ENCODE measurements at places on chromosomes 11 and 22. TPM values are rescaled to one million over a fixed set of nuclear protein-coding genes. Genes with fewer than 3 reads are reported as not detected.

Gene PGA5
- not detected for total RNA-seq

Gene UPB1
- 0.24 TPM for total RNA-seq

Gene HEPHL1
- not detected for total RNA-seq

Gene APOBEC3B
- total RNA-seq: 12.1 TPM

Gene RASGRP2
- 115 TPM for total RNA-seq

Gene WBP2NL
- total RNA-seq: 1.1 TPM

DNA sequence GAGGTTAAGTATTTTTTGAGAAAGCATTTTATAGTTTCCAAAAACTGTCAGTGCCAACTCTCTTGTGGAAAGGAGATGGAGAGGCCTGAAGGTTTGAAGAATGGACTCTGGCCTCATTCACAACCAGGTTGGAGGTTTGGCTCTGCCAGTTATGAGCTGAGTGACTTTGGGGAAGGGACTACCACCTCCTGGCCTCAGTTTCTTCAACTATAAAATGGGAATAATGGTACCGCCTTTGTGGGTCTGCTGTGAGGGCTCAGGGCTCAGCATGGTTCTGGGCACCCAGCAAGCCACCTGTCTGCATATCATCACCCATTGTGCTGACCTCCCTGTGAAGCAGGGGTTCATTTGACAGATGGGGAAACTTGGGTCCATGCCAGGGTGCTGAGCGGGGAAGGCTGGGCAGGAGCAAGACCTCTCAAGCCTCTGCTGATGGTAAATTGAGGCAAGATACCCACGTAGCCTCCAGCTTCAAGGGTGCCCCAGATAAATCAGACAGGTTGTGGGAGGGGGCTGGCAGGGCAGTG is 3.5 kb upstream of the LIF start:
- no peak for DNase-seq

- no peak for DNase-seq
Observed at GRCh38 chr11:114025329-114025907, 34.1 kb upstream of the ZBTB16 start.

- DNase-seq: peak; percentile 35
Observed at GRCh38 chr11:123479048-123479837, 49.2 kb downstream of the GRAMD1B start.

- no peak for DNase-seq
Observed at GRCh38 chr22:23519442-23520157, 60.5 kb downstream of the IGLL1 start.

DNA sequence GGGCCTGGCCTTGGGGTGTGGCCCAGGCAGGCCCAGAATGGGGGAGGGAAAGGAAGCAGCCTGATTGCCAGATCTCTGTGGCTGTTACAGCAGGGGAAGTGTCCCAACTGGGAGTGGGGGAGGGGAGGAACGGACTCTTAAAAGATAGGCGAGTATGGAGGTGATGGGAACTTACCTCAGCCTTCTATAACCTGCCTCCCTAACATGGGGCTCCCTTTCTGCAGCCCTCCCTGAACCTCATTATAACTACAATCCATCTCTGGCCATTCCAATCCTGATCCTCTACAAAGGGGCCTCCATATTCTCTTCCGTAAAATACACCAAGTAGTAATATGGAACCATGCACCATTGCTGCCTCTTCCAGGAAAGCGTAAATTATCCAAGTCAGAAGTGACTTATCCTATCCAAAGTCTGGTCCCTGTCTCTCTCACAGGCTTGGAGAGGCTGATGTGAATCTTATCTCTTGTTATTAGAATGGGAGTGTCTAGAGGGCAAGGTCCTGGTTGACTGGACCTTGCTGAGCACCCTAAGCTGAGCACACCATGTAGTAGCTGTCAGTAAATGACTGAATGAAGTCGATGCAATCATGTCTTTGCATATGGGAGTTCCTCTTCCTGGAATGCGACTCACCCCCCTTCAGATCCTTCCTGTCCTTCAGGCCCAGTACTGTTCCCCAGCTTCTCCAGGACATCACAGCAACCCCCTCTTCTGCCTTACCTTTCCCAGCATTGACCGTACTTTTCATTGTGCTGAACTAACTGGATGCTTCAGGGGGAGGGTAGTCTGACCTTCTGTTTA is 5.9 kb downstream of the RHOG start:
- DNase-seq: no peak

DNA sequence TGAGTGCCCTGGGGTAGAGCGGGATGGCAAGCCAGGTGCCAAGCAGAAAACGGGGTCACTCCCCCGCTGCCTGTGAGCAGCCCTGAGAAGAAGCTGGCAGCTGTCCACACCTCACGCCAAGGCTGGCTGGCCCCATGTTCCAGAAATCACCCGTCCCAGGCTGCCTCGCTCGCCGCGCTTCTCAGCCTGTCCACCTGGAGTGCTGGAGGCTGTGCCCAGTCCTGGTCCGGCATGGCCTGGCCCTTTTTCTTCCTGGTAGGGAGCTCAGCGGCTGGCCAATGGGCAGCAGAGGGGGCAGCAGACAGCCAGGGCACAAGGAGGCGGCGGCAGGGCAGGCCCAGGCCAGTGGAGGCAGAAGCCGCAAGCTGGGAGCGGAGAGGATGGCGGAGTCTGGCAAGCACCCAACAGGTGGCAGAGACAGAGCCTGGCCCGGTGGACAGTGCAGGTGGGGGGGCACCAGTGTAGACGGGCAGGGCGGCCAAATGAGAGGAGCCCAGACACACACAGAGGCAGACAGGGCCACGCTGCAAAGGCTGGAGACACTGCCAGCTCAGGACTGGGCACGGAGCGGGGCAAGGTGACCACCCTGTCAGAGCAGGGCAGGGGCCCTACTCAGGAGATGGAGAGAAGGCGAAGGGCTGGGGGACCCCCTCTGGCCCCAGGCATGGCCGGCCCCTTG is 37.2 kb upstream of the TH start:
- DNase-seq: peak; percentile 9

DNA sequence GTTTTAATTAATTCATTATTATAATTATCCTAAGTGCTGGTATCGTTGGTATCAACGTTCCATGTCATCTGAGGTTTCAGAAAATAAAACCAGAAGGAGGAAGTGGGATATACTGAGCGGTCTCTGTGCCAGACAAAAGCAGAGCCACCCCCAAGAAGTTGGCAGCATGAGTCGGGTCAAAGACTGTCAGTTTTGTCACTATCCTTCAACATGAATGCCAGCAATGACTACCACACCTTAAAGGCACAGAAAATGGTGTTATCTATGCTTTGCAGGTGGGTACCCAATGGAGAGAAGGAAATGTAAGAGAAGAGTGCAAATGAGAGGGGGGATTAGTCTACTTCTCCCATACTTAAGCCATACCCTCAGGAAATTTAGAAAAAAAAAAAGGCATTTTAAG is 408.5 kb downstream of the OPCML start:
- DNase-seq: no peak

DNA sequence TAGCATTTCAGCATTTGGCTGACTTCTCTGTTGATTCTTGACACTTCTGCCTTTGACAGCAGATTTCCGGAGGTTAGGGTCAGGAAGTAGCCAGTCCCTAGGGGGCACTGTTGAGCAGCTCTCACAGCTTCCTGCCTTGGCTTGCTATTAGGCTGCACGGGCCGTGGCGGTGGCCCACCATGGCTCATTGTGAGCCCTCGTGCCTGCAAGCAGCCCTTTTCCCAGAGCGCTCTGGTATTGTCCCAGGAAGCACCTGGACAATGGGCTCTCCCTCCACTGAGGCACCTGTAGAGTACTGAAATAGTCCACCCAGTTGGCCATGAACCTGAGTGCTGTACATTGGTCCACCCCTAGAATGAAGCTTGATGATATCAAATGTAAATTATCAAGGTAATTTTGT is 100.2 kb upstream of the GAL start:
- peak; percentile 71 for DNase-seq

- DNase-seq: no peak
Observed at GRCh38 chr11:7439746-7440320, 45.5 kb upstream of the OLFML1 start.

- DNase-seq: no peak
Observed at GRCh38 chr11:121018746-121019145, 5.2 kb upstream of the TBCEL start.

- no peak for DNase-seq
Observed at GRCh38 chr11:28924004-28924403, 815.8 kb downstream of the METTL15 start.

- DNase-seq: no peak
Observed at GRCh38 chr11:119615882-119616196, 113.2 kb downstream of the NECTIN1 start.

GRCh38 chr11:122248939-122249338 is 132.9 kb upstream of the BLID start:
- DNase-seq: no peak

GRCh38 chr22:46763051-46763705 is 728 bp downstream of the TBC1D22A start:
- DNase-seq: peak; percentile 62

GRCh38 chr11:92698742-92699141 is 270.7 kb upstream of the MTNR1B start:
- no peak for DNase-seq

GRCh38 chr22:36913427-36914389 is at the start of gene CSF2RB:
CSF2RB (plus strand) TSS chr22:36913628; CDS start chr22:36922208, 8,580 bp downstream.
- no peak for DNase-seq

DNA sequence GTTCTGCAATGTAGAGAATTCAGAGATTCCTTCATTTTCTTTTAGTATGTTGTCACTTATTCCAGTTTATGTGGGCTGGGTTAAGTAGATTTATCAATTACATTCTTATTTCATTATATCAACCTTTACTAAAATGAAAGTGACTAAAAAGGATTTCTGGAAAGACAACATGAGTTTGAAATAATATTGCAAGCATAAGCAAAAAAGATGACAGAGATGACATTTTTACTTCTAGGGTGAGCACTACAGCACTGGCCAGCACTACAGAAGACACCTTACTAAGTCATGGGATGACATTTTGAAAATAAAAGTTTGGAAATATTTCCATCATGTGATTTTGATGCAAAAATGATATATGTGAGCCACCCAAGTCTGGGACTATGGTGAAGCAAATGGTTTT is 2.1 kb upstream of the USP47 start:
- DNase-seq: no peak

DNA sequence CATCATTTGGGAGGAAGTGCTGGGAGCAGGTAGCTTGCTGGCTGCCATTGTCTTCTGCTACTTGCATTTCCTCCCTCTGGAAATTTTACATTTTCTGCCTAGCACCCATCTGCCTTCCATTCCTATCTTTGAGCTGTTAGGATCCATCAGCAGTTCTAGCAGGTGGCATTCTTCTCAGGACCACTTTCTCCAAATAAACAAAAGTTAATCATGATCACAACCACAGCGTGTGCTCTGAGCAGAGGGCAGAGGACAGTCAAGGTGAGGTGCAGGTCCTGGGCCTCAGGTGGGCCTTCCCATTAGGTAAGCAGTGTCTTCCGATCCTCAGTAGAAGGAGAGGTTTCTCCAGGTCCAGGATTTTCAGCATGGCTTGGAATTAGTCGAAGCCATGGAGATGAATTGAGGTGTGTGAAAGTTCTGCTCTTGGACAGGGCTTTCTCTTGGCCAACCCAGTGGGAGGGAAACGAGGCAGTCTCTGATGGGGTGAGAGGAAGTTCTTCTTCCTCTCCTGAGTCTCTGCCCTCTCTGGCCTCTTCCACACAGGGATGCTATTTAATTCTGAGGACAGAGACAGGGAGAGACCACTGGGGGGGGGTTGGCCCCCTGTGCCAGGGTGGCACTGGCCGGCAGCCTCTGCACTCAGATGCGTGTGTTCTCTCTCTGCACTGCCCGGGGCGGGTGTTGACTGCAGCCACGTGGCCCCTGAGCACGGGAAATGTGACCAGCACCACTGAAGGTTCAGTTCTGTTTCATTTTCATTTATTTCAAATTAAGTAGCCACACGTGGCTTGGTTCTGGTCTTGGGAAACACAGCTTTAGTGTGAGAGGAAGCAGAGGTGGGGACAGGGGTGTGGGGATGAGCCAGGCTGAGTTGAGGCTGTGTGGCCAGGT is 170.8 kb downstream of the TBC1D22A start:
- DNase-seq: no peak

DNA sequence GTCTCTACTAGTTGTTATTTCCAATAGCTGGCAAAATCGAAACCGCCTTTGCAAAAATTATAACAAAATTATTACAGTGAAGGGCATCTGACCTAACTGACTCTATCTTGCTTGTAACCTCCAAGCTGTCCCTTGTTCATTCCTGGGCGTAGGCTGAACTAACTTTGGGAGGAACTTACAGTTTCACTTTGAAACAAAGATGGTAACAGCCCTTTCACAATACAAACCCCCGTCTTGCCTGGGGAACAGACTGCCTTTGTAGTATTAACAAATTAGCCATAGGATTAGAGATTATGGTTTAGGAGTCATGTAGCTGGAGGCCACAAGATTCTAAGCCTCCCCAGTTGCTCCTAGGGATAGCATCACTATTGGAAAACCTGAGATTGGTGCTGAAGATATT is 131.6 kb upstream of the HSD17B12 start:
- no peak for DNase-seq

DNA sequence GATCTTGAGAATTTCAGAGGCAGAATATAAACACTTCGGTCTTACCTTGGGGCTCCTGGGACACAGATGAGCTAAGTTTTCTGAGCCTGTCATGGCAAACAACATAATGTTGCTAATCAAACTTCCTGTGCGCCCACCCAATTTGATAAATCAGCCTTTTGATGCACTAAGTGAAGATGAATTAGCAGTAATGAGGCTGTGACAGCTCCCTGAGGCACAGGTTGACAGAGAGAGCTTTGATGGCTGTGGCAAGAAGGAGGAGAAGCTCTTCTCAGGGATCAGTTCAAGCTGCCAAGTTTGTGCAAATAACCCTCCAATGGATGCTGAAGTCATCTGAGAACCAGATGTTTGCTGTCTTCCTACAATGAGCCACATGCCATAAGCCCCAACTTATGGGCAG is 34.4 kb downstream of the DRD2 start:
- DNase-seq: no peak

DNA sequence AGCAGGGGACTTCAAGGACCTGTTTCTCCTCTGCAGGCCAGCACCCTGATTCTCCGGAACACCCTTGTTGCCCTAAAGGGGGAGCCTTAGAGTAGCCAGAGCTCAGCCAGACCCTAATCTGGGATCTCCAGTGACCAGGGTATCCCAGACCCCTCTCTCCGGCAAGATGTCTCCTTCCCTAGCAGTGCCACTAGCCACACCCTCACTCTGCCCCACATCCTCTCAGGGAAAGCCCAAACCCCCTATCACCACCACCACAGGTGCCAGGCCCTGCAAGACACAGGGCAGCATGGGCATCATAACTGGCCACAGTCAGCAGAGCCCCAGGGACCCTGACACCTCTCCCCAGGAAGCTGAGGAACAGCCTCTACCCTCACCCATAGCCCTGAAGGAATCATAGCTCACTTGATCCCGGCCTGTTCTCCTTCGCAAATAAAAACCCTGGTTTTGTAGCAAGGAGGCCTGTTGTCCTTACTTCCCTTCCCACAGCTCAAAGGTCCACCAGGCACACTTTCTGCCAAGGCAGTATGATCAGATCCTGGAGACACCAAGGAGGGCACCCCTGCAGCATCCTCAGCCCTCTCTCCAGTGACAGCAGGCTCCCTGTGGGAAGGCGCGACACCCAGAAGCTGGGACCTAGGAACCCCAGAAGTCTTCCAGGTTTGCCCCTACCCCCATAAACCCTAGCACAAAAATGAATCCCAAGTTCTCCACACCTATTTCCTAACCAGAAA is 4.6 kb downstream of the CFL1 start:
- no peak for DNase-seq

Measured in activated CD8-positive, alpha-beta T cell treated with anti-CD3 and anti-CD28 coated beads, Interleukin-2, amount 10 ng/mL, durations not matched to agents 7 days and 5 days (primary cell).